Ovary (tissue), 10 donors: ENCODE measurements at places on chromosomes 2 and 18. TPM values are rescaled to one million over a fixed set of nuclear protein-coding genes. Genes with fewer than 3 reads are reported as not detected.

Gene KIF1A
- polyA plus RNA-seq: 0.93 TPM

GRCh38 chr2:159098361-159098760 is 129.9 kb downstream of the TANC1 start:
- DNase-seq: no peak

DNA sequence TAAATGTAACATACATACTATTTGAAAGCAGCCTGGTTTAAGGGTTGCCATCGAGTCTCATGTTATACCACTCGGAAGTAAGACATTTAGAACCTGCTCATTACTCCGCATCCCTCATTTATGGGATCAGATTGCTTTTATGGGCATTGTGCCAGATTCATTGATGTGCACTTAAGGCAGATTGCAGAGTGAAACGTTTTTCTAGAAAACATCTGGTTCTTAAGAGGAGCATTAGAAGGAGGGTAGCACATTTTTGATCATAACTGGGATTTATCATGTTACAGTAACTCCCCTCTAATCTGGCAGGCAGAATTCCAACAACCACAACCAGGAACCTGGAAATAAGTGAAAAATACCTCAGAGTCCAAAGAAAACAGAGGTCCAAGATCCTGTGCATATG is 74.2 kb upstream of the GALNT3 start:
- DNase-seq: no peak

Gene STPG4
- 0.17 TPM for polyA plus RNA-seq

DNA sequence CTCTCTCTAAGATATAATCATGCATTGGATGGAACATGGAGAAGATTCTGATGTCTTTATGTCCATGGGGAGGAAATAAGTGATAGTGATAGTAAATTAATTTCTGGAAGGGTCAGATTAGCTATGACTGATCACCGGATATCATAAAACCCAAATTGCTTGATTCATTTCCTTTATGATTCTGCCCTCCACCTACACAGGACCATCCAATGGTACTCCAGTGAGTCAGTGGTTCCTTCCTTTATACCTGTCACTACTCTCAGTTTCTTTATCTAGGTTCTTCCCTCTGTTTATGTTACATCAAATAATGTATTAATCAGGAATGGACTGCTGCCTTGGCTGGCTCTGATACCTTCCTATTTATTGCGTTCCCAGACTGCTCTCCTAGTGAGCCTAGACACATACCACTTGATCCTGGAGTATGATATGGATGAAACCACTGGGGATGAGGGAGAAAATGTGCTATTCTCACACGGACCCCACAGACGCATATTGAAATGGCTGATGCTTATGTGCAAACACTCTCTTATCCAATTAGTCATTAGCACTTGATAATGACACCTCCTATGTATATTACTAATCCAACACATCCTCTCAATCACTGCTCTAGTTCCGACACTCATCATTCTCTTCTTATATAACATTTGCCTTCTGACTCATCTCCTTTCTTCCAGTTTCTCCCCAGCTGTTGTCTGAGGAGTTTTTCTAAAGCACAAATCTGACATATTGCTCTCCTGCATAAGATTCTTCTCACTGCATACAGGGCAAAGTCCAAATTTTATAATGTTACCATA is 315.6 kb downstream of the INSIG2 start:
- no peak for DNase-seq

DNA sequence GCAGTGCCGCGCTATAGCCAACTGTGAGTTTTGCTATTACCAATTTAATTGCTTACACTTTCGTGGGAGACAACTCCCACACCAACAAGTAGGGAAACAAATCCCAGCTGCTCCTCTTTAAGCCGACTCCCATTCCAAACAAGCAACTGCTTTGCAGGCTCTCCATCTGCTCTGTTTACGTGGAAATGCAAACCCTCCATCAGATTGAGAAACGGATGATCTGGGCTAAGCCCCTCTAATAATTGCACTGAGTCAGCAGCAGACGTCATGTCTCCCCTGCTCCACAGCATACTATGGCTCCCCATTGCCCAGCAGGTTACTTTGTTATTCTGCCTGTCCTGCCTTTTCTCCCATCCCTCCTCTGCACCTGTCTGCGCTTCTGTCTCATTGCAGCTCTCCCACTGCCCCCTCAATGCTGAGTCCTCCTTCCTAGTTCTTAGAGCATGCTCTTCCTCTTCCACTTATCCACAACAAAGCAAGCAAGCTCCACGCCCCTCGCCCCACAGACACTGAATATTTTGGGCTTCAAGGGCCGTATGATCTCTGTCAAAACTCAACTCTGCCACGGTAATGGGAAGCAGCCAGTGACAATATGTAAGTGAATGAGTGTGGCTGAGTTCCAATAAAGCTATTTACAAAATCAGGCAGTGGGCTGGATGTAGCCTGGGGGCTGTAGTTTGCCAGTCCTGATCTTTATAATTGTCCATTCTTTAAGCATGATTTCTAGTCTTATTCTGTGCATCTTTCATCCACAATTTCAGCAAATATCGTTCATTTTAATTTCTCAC is 39.5 kb upstream of the ARL4C start:
- DNase-seq: no peak

Gene MAP3K19
- polyA plus RNA-seq: 0.02 TPM

DNA sequence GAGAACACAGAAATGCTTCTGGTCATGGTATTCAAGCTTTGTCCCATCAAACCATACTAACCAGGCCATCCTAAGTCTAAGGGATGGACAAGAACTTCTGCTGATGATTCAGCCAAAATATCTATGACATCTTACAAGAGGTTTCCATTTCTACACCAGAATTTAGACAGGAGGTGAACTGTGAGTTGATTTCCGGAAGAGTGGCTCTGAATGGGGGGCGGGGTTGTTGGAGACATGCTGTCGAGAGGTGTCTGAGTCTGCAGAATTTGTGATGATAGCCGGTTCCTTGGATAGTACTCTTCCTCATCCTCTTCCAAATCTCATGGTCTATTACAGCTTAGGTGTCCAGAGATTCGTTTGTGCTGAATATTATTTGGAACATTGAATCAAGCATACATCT is 408.7 kb upstream of the TCF4 start:
- DNase-seq: no peak

Gene NPAS2
- polyA plus RNA-seq: 20.6 TPM

Gene IL1RN
- 1.5 TPM for polyA plus RNA-seq
